ENCODE measurements at places on chromosomes 6 and 20.

GRCh38 chr6:148523551-148523950 lies 180.9 kb downstream of the SASH1 start:
- no peak for DNase-seq

GRCh38 chr6:42320762-42321161 lies 103.1 kb upstream of the MRPS10 start:
- no peak for DNase-seq

GRCh38 chr6:31422587-31422986 lies 19.2 kb downstream of the MICA start:
- DNase-seq: no peak

DNA sequence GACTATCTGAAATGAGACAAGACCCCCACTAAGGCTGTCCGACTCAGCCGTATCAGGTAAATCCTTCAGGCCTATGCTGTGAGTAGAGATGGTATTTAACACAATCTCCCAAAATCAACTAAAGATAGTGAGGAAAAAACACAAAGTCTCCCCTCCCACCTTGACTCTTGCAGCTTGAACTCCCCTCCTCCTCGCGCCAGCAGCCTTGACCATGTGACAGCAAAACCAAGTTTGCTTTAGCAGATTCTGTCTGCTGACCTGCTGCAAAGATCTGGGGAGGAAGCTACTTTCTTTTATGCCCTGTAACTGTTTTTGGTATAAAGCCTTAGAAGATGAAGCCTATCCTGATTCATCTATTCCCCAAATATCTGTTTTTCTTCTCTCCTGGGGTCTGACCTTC lies 509.5 kb downstream of the CDH26 start:
- DNase-seq: no peak

DNA sequence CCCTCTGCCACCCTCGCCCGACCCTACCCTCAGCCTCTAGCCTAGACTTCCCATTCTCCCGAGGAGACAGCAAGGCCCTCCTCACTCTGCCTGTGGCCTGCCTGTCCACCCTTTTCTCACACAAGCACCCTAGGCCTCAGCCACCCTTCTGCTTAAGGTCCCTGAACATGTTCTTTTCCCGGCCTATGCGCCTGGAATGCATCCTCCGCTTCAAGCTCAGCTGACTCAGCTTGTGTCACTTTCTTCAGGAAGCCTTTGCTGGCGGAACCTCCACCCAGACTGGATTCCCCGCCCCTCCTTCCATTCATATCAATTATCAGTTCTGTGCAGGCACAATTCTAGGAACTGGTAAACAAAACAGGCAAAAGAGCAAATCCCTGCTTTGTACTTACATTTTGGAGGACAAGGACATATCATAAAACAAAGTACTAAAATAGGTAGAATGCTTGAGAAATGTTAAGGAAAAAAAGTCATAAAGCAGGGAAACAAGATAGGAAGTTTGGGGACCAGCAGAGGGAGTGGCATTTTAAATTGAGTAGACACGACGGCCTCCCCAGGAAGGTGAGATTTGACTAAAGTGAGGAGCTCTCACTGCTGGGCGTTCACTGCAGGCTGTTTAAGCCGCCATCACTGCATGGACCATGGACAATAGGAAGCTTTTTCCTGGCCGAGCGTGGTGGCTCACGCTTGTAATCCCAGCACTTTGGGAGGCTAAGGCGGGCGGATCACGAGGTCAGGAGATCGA lies 17.9 kb upstream of the SNHG17 start:
- DNase-seq: no peak

DNA sequence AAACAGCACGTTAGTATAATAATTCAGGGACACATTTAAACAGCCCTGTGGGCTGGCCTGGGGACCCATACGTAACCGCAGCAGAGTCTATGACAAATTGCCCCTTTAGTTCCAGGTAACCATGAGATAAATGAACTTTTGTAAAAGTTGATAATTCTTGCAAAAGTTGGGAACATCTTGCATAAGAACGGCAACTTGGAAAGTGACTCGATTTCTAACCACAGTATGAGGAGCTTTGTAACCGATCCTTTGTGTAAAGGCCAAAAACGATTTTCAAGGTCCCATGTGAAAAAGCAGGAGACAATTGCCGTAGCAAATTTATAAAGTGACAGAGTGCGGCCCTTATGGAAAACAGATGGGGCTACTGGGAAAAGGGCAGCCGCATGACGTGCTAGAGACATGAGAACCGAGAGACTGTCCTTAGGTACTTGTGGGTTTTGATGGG lies 81.6 kb downstream of the PSMG4 start:
- DNase-seq: no peak

DNA sequence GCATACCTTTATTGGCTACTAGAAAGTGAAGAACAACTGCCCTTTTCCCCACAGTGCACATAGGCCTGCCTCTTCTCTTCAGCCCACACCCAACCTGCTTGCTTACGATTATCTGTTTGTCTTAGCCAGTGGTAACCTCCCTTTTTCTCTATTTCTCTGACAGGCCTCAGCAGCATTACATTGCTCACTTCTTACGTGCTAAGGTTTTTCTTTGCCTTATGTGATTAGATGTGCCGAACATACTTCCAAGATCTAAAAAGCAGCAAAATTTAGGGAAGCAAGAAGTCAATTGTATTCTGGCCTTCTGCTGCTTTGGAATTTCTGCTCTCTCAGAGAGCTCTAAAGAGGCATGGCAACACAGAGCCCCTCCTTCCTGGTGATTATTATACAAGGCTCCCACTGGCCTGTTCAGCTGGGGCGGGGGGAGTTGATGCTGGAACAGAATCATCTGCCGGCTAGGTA lies 7.0 kb downstream of the B4GALT5 start:
- DNase-seq: no peak

DNA sequence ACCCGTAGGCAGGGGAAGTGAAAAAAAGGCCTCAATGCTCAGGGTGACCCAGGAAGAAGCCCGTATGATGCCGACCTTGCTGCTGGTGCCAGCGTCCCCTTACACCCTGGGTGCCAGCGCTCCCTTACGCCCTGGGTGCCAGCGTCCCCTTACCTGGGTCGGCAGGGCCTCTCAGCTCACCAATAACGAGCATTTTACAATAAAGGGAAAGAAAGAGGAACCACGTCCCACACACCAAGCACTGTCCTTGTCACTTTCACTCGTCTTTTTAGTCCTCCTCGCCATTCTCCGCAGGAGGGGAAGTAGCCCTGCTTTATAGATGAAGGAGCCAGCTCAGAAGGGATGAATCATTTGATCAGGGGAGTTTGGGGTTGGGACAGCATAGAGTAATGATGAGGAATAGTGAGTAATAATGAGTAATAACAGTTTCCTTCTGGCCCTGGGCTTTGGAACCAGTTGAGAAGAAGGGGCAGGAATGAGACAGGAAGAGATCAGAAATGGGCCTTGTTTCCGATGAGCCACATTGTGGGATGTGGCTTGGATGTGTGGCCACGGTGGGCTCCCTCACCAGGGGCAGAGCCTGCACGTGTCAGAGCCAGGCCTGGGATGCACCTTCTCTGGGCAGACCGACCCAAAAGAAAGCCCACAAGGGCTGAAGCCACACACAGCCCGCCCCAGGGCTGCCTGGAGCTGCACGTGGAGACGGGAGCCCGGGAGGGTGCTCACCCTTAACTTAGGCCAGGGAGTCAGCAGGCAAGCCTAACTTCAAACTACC lies 75.7 kb downstream of the SYNJ2 start:
- peak; percentile 45 for DNase-seq

DNA sequence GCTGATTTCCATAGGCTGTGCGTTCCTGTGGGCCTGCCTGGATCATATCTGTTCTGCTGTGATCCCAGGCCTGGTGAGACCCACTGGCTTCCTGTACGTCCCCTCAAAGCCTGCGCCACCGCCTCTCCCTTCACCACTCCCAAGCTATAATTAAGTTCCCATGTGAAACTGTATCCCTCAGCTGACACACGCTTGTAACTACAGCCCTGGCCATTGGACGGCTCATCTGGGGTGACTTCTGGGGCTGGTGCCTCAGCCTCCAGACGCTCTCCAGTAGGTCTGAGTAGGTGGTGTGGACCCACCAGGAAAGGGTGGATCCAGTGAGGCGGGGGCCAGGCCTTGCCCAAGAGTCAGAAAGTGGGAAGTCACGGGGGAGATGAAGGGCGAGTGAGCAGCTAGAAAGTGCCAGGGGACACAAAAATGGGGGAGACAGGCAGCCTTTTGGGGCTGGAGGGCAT lies 21.0 kb downstream of the PPARD start:
- DNase-seq: no peak

- DNase-seq: no peak
Observed at GRCh38 chr6:105794239-105794638, 291.9 kb upstream of the PRDM1 start.

- DNase-seq: no peak
Observed at GRCh38 chr6:154986787-154987235, 8.3 kb upstream of the TIAM2 start.

DNA sequence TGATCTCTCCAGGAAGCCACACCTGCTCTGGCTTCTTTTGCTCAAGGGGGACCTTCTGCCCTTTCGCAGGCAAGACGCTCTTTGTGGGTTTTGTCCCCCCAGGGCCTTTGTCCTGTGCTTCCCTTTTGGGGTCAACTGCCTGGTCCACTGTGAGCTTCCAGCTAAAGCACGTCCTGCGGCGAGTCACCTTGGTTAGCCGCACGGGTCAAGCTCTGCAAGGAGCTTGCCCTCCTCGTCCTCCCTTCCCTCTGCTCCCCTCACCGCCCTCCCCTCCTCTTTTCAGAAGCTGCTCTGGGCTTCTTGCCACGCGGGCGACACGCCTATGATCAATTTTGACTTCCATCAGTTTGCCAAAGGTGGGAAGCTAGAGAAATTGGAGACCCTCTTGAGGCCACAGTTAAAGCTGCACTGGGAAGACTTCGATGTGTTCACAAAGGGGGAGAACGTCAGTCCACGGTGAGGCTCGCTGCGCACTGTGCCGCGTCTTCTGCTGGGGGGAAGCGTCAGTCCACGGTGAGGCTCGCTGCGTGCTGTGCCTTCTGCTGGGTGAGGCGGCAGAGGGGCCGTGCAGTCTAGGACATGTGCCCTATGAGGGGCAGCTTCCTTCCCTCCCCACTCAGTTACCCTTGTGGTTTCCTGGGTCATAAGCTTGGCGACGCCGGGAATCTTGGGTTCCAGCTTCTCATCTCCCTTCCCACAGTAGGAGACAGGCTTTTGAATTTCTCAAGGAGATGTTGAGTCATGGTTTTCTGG lies 80.2 kb downstream of the SYNJ2 start:
- DNase-seq: no peak

DNA sequence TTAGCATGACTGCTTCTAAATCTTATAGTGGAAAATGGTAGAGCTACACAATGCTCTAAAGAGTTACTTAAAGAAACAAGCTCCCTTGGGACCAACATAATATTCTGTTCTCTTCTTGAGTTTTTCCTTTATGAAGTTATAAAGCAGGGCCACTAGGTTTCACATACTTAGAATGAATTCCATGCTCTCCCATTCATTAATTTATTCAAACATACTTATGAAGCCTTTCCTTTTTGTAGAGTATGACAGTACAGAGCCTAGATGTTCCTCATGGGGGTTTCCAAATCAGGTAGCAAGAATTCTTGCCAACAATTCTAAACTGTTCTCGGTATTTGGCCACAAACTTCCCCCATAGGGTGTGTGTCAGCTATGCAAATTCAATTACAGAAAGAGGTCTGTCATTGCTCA lies 20.6 kb upstream of the FABP7 start:
- DNase-seq: no peak

DNA sequence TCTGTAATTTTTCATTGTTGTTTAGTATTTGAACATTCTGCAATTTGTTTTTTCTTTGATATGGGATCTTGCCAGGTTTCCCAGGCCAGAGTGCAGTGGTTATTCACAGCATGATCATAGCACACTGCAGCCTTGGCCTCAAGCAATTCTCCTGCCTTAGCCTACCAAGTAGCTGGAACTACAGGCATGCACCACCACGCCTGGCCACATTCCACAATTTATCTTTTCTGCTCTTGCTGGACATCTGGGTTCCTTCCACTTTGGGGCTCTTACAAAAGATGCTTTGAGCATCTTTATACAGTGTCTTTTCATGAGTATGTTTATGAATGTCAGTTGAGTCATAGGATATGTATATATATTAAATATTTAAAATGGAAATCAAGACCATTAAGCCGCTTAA lies 42.0 kb downstream of the PGM3 start:
- no peak for DNase-seq

DNA sequence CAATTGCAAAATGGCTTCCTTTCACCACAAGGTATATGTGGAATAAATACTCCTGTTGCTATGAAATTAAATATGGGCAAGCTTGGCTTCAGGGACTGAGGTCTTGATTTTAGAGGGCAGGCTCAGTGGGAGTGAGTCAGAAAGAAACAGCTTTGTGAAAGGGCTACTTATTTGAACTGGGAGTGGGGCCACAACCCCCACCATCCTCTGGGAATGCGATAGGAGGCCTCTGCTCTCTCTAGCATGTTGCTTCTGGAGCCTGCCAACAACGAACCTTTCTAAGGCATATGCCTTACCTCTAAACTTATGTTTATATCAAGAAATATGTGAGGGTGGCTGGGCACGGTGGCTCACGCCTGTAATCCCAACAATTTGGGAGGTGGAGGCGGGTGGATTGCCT lies 149.7 kb downstream of the LRRC1 start:
- DNase-seq: no peak

- DNase-seq: peak; percentile 64
Observed at GRCh38 chr6:7261032-7261841, 51.8 kb downstream of the SSR1 start.

GRCh38 chr20:58406422-58407001 lies 17.5 kb downstream of the VAPB start:
- DNase-seq: no peak

GRCh38 chr6:144723431-144723830 lies 438.3 kb downstream of the UTRN start:
- no peak for DNase-seq

DNA sequence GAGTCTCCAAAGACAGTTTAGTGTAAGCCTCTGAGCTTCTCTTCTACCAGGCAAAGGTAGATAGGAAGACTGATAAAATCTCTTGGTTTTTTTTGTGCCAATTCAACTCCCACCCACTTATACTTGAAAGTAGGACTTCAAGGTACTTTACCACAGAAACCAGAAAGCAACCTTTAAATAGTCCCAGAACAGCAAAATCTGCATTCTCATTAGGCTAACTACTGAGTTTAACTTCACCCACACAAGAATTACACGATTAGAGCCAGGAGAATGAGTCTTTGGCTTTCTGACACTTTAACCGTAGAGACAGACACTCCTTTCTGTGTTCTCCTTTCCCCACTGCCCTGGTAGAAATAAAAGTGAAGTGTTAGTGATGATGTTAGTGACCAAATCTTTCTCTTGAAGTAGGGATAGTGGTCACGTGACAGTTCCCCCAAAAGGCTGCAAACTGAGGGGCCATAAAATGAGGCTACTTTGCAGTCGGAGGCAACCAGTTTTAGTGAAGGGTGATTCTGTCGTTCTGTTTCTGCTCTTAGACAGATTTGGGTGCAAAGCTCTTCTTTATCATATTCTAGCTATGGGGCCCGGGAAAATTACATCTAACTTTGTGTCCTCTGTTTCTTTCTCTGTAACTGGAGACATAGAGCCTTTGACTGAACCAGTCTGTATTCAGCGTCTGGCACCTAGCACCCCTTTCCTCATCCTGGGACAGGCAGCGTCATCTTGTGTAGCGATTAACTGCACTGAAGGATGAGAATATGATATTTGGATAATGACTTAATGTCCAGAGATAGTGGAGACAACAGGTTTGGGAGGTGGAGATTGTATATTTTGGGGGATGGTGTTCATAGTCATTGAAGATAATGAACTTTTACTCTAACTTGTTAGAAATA lies 206.4 kb upstream of the CITED2 start:
- DNase-seq: no peak

GRCh38 chr6:158313989-158314388 lies 1.7 kb downstream of the TULP4 start:
- no peak for DNase-seq

Data from activated naive CD8-positive, alpha-beta T cell treated with anti-CD3 and anti-CD28 coated beads, Interleukin-2, amount 50 U/mL, for 24 hours (primary cell).